AG04449 (cell line): ENCODE measurements at places on chromosomes 7 and 10.

- DNase-seq, result no peak
Observed at GRCh38 chr10:132940791-132941465, 1.4 kb downstream of the CFAP46 start.

GRCh38 chr7:17680943-17681351, 259.3 kb downstream of the SNX13 start:
- DNase-seq, result no peak

GRCh38 chr7:140121326-140121725, 55.5 kb downstream of the KDM7A start:
- DNase-seq, result no peak

DNA sequence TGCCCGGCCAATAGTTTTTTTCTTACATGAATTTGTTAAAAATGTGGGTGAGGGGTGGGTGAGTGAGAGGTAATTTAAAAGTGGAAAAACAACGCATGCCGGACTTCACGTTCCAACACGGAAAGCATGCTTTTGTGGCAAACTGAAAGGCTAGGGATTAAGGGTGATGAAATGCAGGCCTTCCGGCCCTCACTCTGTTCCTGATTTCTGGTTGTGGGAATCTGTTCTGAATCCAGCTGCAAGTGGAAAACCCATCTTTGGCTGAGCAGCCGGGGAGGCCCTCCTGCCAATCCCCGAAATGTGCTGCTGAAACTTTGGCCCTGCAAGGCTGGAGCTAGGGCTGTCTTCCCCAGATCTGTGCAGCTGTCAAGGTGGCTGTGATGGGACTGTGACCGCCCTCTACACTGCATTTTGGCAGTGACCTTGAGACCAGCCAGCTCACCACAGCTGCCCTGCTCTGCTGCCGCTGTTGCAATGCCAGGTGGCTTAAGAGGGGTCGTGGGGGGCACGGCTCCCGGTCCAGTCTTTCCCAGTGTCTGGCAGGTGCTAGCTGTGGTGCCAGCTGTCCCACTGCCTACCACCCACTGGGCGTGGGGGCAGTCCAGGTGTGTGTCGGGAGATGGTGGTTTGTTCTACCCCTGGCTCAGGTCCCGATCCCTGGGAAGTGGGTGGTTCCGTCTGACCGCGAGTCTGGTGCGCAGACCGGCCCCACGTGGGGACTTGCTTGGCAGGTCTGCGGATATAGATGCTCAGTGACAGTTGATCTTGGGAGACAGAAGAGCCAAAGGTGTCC, 39.0 kb downstream of the TET1 start:
- peak; percentile 65 for DNase-seq

GRCh38 chr10:1809139-1809741, 71.9 kb upstream of the ADARB2 start:
- no peak for DNase-seq

- no peak for DNase-seq
Observed at GRCh38 chr7:159078911-159079270, 65.8 kb downstream of the VIPR2 start.

DNA sequence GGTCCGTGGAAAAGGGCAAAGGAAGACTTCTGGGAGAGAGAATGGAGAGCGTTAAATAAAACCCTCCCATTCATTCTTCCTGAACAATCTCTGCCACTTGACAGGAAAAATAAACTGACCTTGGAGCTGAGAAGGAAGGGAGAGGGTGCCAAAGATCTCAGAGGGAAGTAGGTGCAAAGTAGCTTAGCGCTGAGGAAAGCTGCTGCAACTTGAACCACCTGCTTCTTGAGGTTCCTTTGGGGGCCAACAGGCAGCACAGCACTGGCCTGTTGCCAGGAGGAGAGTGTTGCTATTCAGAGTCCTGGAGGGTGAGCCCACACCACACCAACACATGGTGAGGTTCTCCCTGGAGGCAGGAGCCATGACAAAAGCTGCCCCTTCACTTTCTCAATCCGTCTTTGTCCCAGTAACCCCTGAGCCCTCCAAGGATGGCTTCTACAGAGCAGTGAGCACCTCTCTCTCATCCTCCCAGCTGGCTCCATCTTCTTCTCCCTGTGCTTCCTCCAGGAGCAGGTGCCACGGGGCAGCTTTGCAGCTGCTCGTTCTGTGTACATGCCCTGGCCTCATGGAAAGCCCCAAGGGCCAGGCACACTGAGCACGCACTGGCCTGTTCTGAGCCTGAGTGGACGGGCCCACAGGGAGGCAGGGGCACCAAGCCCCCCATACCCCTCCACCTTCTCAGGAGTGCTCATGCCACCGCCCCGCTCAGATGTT, 101.3 kb downstream of the STRA8 start:
- DNase-seq, result no peak

DNA sequence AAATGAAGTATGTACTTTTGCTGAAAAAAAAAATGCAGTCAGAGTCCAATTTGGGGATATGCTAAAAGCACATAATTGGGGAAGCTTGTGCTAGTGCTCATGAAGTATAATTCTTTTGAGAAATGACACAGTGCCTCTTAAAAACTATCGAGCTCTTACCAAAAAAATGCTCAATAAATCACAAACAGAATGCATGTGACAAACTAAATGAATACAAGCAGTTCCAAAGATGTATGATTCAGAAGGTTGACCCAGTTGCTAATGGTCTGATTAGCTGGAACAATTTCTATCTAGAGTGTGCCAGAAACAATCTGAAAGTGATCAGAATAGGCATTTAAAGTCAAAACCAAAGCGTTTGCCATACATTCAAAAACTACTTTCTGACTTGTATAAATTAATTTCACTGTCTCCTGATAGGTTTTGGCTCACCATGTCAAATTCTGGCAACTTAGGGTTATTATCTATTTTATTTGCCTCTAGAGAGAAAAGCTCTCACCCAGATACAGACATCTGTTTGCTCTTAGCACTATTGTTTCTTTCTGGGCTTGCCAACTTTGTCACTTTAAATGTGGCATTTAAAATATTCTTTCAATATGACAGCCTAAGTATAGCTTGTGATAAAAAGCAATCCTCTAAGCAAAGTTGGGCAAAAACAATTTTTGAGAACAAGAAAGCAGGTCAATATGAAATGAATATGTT, 114.7 kb upstream of the AHR start:
- DNase-seq, result no peak

- DNase-seq, result no peak
Observed at GRCh38 chr10:29642990-29643389, 8.2 kb upstream of the SVIL start.

- no peak for DNase-seq
Observed at GRCh38 chr10:77855404-77856155, 71.0 kb downstream of the DLG5 start.

- peak; percentile 91 for DNase-seq
Observed at GRCh38 chr10:103645141-103646054, 151.9 kb downstream of the NEURL1 start.

DNA sequence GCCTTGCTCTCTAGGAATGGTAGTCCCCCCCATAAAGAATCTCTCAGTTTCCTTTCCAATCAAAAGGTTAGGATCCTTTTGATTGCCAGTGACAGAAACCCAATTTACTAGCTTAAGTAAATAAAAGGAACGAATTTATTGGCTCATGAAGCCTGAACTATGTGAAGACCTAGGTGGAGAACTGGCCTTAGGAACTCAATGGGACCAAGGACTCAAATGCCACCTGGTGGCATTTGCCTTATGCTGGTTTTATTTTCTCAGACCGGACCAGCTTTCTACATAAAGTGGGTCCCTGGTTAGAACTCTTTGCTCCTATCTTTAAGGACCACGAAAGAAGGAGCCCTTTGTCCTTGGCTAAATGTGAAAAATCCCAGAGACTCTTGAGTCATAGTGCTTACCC, 25.4 kb downstream of the CFTR start:
- DNase-seq, result no peak

- no peak for DNase-seq
Observed at GRCh38 chr10:12961416-12962205, 39.9 kb downstream of the CCDC3 start.

DNA sequence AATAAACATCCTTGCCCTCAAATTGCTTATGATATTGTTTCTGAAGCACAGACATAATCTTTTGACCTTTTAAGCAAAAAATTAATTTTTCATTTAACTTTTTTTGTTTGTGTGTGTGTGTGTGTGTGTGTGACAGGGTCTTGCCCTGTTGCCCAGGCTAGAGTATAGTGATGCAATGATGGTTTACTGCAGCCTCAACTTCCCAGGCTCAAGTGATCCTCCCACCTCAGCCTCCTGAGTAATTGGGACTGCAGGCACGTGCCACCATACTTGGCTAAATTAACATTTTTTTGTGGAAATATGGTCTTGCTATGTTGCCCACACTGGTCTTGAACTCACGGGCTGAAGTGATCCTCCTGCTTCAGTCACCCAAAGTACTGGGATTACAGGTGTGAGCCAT, 68.9 kb downstream of the BMPR1A start:
- no peak for DNase-seq

GRCh38 chr10:114103284-114103683, 59.6 kb downstream of the ADRB1 start:
- DNase-seq, result peak; percentile 23

- no peak for DNase-seq
Observed at GRCh38 chr7:2523941-2524807, 4.6 kb downstream of the LFNG start.

GRCh38 chr7:44599222-44599621, 7.2 kb upstream of the OGDH start:
- DNase-seq, result no peak

DNA sequence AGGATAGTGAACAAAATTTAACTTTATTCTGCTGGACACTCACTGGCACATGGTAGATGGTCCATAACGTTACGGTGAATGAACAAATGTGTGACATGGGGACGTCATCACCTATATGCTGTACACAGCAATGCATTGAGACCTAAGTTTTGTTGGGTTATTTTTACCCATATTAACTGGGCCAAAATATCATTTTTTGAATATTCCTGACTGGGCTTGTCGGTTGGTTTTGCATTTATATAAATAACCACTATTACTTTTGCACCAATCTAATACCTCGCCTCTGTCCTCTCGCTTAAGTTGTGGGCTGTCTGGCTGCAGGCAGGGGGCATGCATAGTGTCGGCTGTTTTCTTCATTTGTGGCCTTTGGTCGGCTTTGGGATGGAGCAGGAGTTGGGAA, 161.7 kb downstream of the USP6NL start:
- no peak for DNase-seq

DNA sequence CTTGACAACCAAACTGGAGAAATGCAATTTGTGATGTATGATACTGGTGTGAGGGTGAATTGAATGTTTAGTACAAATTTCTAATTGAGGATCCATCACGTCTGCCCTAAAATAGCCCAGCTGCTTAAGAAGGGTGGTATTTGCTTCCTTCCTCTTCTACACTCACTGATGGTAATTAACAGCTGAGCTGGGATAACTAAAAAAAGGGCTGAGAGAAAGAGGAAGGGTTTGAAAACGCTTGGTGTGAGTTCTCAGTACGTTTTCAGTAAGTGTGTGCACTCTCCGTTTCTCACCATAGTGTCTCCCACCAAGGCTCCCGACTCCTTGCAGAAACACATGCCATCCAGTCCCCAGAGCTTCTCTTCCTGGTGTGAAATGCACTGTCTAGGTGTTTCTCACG, 54.3 kb downstream of the MAP3K8 start:
- no peak for DNase-seq

DNA sequence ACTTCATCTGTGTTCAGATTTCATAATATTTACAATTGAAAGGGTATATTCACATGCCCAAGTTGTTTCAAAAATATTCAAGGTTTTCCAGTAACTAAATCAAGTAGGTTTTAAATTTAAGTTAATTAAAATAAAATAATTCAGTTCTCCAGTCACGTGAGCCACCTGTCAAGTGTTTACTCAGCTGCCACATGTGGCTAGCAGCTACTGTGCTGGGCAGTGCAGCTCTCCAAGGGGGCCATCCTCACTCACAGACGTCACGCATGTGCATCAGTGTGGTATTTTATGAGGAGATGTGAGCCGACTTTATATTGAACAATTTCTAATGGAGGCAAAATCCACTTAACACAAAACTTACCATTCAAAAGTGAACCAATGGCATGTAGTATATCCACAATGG, 69.7 kb upstream of the CAMK2B start:
- DNase-seq, result no peak
